Left hindlimb (tissue), 1 donor: ENCODE measurements at places on chromosomes 2 and 18.

DNA sequence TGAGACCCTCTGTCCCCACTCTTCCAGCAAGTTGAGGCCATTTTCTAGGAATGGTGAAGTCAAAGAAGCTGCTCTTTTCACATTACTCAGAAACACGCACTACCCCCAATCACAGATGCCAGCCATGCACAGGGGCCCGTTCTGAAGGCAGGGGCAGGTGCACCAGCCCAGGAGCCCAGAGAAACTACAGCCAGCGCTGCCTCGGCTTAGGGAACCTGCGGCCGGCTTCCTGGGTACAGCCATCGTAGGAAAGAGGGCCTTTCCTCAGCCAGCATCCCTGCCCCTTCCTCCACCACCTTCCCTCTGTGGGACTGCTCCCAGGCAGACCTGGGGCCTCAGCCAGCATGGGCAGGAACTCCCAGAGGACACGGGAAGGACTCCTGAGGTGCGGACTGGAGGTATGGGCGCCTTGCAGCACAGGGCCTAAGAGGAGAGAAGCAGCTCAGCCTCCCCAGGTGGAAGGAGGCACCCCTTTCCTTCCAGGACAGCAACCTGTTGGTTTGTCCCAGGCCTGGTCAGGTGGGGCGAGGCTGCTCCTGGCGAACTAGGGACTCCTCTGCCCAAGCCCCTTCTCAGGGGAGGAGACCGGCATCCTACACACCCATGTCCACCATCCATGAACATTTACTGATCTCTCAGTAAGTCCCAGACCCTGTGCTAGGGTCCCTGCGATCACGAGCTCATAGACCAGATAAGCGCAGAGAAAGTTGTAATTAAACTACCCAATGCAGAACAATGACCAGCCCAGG lies 99.0 kb upstream of the ID2 start:
- no peak for DNase-seq

DNA sequence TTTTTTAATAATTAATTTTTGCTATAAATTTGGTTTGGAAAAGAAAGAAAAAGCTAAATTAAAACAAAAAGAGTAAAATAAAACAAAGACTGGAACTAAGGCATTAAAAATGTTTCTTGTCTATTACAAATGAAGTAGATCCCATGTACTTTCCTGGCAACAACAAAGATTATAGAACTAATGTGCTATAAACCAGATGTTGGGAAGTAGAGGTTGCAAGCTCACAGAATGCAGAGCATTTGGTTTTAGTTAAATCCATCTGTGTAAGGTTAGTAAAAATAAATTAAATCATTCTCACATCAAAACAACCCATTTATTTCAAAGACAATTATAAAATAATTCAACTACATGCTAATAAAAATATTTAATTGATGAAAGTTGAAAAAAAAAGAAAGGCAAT lies 157.2 kb upstream of the ZC3H15 start:
- no peak for DNase-seq

DNA sequence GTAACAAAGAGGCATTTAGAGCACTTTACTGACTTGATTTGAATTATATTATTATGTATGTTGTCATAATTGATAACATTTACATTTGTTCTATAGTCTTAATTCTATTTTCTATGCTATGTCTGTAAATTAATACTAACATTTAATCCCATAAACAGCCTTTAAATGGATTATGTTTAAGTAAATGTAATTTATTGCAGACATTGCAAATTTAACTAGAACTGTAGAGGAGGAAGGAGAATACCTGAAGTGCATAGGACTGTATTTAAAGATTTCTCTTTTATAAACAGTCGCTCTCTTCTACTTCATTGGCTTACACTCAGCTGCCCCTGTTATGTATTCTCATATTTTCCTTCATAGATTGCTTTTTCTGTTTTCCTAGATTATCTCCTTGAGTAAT lies 92.4 kb downstream of the SPAG16 start:
- DNase-seq: no peak

GRCh38 chr2:110873056-110873502 lies 140.7 kb downstream of the ACOXL start:
- no peak for DNase-seq

- DNase-seq: no peak
Observed at GRCh38 chr2:47784352-47784851, 1.5 kb downstream of the MSH6 start.

DNA sequence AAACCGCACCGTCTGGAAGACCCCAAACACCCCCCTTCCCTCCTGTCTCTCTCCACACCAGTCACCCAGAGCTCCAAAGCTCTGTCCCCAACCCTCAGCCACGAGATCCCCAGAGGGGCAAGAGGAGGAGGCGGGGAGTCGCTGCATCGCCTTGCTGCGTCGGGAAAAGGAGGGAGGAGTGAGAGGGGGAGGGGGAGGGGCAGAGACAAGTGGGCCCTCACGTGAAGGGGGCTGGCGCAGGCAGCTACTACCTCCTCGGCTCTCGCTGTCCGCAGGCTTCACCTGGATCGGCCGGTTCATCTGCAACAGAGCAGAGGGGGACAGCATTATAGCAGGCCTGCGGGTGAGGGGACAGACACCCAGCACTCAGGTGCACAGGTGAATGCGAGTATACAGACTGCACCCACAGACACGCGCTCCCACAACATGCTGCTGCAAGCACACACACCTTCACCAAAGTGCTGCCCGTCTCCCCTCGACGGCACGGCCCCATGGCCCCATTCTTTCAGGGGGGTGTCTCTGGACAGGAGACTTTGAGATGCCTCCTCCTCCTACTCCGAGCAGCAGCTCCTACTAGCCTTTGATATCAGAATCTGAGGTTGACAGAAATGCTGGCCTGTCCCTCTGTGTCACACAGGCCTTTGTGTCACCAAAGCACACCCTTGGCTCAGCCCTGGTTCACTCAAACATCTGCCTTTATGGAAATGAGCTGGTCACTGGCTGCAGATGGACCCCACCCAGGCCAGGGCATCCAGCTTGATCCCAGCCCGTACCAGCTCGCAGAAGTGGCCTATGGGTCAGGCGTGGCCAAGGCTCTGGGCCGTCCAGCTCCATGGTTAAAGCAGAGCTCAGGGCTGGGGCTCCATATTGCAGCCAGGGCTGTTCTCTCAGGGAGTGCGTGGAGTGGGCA lies 243.8 kb downstream of the CELF4 start:
- no peak for DNase-seq

DNA sequence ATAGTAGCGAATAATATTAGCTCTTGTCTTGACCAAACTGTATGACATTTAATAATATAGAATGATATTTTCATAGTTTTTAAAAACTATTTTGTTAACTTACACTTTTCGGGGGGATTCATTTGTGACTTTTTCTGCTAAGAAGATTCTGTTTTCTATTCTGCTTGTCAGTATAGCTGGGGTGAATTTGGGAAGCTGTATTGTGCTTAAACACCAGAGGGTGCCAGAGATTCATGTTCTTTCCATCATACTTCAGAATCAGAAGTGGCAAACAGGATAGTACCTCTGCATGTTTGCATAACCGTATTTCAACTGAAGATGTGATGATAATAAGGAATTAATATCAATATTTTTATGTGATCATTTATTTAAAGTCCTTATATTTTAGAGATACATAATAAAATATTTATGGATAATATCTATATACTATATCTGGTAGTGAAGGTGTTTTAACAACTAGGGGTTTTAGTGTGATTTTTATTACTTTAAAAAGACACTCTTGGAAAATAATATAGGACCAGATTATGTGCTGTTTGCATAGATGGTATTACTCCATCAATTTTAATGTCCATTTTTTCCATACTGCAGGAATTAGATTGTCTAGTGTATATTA lies 81.0 kb downstream of the TAF4B start:
- DNase-seq: no peak

- no peak for DNase-seq
Observed at GRCh38 chr2:241010531-241011295, 12.3 kb downstream of the SNED1 start.

DNA sequence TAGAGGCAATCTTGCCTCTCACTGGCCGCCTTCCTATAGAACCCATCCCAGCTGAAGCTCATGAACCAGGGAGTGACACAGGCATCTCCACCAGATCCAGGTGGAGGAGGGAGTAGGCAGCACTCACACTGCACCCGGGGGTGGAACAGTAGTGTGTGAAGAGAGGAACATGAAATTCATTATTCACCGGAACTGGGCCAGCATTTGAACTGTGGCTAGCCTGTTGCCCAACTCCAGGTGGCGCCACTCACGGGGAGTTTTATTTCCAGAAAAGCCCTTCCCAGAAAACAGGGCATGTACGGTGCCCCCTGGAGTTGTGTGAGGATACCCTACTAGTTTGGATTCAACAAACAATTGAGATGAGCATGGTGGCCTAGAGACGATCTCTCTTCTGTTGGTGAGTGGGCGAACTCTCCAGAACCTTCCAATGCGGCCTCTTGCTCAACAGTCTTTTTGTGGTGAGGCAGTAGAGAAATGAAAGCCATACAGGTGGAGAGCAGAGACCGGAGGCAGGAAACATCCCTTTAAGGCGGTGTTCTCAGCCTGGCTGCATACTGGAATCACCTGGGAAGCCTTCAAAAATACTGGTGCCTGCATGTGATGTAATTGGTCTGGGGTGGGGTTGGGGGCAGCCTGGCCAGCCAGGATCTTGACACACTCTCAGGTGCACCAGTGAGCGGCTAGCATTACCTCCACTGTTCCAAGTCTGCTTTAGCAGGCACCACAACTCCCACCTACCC lies 73.5 kb upstream of the NEDD4L start:
- no peak for DNase-seq

- no peak for DNase-seq
Observed at GRCh38 chr2:210421916-210422315, 54.6 kb downstream of the LANCL1 start.

GRCh38 chr2:4291430-4291829 lies 588.1 kb downstream of the DCDC2C start:
- no peak for DNase-seq

- no peak for DNase-seq
Observed at GRCh38 chr2:47000679-47001075, 85.1 kb upstream of the MCFD2 start.

DNA sequence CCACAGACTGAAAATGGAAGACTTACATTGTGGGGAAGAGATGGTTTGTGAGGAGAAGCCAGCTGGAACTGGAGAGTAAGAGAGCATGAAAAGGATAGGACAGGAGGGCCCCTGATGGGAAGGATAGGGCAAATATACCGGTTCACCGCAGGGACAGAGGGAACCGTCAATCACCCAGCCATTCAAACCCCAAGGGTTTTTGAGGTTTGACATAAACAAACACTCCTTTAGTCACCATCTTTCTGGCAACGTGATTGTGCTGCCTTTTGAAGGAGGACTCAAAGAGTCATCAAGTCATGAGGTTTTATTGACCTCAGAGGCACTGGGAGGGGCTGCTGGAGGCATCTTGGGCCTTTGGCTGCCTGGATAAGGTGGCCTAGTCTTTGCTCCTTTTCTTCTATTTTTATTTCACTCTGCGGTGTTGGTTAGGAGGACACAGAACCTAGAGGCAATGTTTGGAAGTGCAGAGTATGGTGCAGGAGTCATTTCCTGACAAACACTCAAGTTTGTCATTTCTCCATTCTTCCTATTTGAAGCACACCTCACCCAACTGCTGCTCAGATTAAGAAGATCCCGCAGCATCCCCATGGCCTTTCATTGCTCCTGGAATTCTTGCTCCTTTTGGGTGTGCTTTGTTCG lies 487.3 kb upstream of the SPRED2 start:
- peak; percentile 50 for DNase-seq

DNA sequence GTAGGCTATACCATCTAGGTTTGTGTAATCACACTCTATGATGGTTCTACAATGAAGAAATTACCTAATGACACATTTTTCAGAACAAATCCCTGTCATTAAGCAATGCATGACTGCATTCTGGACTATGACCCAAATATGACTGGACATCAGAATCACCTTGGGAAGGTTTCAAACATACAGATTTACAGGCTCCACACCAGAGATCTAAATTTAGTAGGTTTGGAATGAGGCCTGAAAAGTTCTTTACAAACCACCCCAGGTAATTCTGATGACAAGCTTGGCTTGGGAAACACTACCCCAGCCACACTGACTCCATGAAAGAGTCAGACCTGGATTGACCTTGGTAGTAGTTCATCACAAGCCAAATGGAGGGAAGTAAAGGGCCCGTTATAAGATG lies 52.2 kb upstream of the NFE2L2 start:
- no peak for DNase-seq

DNA sequence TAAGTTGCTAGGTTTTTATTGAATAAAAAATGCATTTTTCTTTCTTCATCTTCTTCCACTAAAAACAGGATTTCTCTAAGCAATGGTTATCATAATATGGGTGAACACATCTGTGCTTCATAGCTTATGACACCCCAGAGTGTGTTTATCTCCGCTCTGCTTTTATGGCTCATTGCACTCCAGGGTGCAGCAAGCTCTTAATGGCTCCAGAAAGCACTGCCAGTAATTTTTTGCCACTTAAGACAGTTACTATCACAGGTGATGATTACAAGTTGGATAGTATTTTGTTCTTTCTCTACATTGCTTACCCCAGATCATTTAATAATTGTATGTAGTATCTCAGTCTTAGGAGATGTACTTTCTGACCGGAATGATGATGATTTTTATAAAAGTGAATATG lies 239.3 kb upstream of the CDH20 start:
- DNase-seq: no peak

DNA sequence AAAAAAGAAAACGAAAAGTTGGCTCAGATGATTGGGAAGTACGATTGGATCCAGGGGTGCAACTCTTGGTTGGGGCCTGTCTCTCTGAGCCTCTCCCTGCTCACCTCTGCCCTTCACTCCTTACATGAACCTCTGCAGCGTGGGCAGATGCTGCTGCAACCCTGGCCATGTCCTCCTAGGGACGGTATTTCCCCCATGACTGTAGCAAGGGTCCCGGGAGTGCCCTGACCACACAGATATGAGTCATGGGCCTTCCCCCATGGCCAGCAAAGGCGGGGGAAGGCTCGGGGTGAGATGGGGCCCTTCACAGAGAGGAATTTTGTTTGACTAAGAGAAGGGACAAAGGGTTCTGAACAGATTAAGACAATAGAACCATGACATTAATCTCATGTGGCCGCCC lies 129.0 kb downstream of the NCK2 start:
- DNase-seq: no peak

DNA sequence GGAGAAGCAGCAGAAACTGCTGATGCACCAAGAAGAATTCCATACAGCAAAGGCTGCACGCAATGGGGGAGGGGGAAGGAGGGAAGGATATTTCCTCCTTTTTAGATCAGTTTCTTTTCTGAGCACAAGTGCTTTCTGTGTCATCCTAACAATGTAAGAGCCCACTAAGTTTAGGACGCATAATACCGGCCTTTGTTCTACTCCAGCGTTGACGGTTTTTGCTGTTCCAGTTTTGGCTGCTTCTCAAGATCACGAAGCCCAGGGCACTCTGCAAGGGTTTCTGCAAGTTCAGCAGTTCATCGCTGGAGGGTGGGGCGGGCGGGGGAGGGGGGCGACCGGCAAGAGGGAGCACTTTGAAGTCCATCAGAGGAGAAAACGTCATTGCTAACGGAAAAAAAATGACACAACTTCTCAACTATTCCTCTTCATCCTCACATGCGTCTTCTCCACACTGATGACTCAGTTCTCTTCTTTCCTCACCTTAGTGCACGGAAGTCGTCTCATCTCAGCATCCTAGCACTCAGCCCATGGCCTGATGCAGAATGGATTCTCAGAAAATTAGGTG lies 8.7 kb downstream of the FAM178B start:
- DNase-seq: no peak

GRCh38 chr2:71674158-71674851 lies 220.9 kb downstream of the DYSF start:
- DNase-seq: peak; percentile 12

GRCh38 chr18:23320709-23321236 lies 132.3 kb upstream of the RIOK3 start:
- no peak for DNase-seq
